RWPE1 (cell line): ENCODE measurements at places on chromosomes 12 and 14.

DNA sequence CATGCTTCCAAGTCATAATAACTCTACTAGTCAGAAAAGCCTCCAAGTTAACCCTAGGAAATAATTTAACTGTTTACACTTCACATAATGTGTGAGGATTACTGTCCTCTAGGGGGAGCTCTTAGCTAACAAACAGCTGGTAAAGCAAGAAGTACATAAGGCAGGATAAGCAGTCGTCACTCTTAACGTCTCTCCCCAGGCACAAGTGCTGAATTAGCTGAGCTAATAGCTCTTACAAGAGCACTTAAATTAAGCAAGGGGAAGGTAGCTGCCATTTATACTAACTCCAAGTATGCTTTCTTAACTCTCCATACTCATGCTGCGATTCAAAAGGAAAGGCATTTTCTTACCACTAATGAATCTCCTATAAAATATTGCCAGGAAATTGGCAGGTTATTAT is 79.3 kb upstream of the TSPAN11 start:
- DNase-seq: no peak

- no peak for DNase-seq
Measured at GRCh38 chr12:109732321-109733305, 19.0 kb downstream of the FAM222A start.

GRCh38 chr12:3456809-3457208 is 34.2 kb upstream of the PRMT8 start:
- DNase-seq: no peak

DNA sequence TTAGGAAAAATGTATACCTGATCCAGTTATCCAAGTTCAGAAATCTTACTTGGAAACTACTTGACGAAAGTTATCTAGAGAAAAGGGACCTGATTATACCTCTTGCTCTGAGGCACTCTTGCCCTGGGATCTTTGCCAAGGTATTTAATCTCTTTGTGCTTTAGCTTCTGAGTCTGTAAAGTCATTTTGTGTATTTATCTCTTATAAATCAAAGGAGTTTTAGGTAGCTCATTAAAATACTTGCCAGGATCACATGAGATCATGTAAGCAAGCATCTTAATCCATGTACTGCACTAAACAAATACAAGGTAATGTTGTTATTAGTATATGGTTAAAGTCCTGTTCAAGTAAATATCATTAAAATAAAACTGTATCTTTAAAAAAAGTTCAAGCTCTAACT is 147.5 kb downstream of the IPO8 start:
- DNase-seq: no peak

- peak; percentile 65 for DNase-seq
Measured at GRCh38 chr14:100850841-100851585, 25.1 kb downstream of the MEG3 start.

- DNase-seq: no peak
Measured at GRCh38 chr12:71371122-71371521, 68.5 kb upstream of the LGR5 start.

- no peak for DNase-seq
Measured at GRCh38 chr14:37469650-37470049, 125.4 kb downstream of the FOXA1 start.

DNA sequence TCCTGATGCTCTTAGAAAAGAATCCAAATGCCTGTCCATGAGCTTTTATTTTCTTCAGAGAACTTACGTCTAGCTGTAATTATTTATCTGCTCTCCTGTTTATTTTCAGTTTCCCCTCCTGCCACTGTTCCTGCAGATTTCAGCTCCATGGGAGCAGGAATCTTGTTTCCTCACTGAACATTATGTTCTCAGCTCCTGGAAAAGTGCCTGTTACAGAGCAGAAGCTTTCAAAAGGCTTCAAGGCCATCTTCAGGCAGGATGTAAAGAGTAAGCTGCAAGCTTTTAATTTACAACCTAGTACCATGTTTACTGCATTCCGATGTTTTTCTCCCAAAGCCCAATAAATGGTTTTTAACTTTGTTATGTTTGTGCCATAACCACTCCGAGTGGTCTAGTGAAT is 98.4 kb upstream of the BTG1 start:
- DNase-seq: no peak

DNA sequence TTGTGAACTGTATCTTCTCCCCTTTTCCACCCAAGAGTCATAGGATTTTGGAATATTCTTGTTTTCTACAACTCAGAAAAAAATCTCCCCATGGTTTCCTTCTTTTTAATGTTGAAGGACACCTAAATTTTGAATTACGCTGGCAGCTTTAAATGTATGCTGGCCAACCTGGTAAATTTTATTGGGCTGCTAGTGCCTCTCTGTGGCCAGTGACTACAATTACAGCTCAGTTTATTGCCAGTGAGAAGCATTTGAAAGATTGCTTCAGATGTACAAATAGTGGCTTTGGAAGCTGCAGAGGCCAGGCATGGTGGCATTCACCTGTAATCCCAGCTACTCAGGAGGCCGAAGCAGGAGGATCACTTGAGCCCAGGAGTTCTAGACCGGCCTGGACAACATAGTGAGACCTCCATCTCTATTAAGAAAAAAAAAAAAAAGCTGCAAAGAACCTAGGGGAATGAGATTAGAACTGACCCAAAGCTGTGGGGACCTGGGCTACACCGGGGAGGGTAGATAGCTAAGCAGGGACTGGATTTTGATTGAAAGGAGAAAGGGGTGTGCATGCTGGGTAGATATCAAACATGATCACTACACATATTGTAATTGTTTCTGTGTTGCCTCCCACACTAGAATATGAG is 7.6 kb upstream of the RAB21 start:
- DNase-seq: peak; percentile 44

DNA sequence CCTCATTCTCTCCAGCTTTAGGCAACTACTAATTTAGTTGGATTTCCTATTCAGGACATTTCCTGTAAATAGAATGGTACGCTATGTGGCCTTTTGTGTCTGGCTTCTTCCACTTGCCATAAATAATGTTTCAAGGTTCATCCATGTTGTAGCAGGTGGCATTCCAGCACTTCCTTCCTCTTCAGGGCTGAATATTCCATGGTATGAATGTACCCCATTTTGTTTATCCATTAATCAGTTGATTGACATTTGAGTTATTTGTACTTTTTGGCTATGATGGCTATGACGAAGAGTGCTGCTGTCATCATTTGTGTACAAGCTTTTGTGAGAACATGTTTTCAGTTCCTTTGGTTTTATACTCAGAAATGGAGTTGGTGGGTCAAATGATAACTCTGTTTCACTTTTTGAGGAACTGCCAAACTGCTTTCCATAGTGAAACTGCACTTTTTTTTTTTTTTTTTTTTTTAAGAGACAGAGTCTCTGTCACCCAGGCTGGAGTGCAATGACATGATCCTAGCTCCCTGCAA is 6.5 kb upstream of the CDK2AP1 start:
- no peak for DNase-seq

DNA sequence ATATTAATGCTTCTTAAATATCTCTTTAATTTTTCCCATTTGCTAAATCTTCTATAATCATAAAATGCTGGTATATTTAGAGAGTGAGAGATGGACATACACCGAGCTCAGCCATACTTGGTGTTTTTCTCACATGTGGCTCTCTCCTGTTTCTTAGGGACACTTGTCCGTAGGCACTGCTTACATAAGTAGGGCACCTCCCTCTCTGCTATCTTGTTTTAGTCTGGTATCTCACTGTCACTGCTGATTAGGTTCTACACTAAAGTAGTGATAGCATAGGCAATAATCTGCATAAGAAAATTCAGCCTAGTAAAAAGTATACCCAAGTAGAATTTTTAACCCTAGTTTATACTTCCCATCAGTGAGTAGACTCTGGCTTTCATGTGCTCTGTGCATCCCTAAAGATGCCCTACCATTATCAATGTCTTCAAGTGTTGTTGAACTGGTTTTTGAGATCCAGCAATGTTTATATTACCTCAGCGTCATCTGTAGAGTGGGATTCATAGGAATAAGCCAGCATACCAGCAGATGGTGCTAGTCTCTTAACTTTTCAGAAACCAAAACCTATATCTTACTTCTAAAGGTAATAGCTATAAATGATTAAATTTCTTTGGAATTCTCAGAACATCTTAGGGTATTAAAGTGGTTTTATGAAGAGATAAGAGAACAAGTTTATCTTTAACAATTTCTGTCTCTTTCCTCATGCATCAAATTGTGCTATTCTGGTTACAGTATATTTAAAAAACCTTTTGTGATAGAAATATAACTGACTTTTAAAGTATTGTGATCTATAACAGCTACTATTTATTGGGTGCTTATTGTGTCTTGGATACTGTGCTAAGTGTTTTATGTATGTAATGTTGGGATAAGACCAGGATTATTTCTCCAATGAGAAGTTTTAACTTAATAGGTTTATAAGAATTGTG is 32.9 kb downstream of the ARID2 start:
- DNase-seq: peak; percentile 59

- DNase-seq: no peak
Measured at GRCh38 chr14:97625477-97625876, 828.3 kb downstream of the VRK1 start.

DNA sequence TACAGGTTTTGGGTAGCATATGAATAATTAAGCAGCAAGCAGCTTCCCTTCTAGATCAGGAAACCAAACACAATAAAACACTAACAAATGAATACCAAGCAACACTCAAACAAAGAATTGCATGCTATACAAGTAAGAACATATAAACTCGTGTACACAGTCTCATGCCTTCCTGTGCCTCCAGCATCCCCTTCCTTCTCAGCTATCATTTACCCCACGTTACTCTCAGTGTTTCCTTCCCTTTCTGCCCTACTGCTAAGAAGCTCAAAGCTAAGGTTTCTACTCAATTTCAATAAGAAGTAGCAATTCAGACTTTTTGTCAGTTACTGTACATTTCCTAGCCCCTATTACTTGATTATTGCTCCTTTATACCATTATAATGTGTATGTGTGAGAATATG is 81.0 kb downstream of the DUSP16 start:
- DNase-seq: no peak

DNA sequence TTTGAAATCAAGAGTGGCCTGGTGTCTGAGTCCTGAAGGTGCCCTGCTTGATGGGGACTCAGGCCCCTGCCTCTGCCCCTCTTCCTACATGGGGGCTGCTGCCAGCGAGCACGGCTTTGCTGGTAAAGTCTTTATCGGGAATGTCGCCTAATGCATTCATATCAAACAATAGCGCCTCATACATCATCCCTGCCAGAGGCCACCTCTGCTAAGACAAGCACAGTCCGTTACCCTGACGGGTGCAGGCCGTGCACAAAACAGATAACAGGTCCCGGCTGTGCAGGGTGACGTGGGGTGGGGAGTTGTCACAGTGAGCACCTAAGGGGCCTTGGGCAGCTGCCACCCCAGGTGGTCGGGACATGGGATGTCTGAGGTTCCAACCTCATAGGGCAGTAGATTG is 68.4 kb upstream of the FAM222A start:
- no peak for DNase-seq

DNA sequence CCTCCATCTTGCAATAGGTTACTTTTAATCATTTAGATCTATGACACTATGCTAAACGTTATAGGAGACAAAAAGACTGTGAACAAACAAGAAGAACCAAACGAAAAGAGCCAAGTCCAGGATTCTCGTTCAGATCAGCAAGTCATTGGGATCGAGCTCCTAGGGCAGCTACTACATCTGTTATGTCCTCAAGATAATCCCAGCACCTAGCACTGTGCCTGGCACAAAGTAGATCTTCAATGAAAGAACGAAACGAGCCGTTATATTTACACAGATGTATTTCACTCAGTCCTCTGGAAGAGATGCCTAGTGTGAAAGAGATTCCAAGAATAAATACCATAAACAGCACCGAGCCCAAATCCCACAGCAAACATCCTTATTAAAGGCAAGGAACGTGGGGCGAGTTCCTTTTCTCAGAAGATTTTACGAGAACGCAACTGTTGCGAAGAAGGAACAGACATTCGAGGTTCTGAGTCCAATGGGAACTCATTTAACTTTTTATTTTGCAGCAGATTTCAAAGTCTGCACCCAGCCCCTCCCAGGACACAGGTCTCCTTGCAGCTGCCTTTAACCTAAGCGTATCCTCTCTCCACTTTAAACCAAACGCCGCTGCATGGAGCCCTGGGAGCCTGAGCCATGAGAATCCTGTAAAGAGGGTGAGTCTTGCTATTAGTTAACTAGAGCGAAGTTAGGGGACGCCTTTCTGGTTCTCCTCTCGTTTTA is 544 bp upstream of the TDP1 start:
- DNase-seq: no peak

DNA sequence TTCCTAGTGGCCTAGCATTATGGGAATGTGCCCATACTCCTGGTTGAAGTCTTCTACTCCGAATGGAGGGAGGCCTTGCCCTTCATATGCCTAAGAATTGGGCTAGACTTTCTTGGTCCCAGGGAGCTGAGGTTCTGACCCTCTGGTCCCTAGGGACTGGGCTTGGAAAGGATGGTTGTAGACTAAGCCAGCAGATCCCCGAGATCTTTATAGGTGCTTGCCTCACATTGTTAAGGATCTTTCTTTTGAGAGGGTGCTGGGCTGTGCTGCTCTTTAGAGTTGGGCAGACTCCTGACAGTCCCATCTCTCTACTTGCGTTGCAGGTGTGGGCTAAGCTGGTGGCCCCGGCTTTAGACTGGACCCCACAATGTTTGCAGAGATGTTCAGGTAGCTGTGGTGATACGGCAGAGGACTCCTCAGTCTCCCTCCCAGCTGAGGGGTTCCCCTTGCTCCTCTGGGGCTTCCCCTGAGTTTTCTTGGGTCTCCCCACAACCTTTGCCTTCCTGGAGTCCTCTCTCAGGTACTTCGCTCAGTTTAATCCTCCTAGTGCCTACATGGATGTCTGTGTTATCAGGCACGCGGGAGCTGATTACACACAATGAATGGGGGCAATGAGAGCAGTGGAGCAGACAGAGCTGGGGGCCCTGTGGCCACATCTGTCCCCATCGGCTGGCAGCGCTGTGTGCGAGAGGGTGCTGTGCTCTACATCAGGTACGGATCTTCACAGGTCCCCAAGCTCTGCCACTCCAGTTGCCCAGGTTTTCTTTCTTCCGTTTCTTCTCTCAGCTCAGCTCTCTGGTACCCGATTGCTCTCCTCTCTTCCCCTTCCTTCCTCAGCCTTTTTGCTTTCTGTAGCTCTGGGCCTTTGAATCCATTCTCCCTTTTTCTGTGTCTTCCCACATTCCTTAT is 1.3 kb downstream of the MBD6 start:
- DNase-seq: no peak

GRCh38 chr12:110796952-110797351 is 49.8 kb upstream of the CCDC63 start:
- peak; percentile 71 for DNase-seq

DNA sequence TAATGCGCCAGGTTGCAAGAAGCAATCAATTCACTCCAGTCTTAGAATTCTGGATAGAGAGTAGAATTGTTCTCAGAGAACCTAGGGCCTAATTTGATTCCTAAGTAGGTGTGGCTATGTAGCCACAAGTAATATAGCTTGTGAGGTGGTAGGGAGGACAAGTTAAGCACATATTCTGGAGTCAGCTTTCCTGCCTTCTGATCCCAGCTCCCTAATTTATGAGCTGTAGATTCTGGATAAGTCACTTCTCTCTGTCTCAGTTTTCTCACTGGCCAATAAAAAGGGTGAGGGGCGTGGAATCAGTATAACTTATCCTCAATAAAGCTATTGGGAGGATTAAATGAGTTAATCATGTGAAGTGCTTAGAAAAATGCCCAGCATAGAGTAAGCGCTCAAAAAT is 3.0 kb upstream of the SNW1 start:
- no peak for DNase-seq

DNA sequence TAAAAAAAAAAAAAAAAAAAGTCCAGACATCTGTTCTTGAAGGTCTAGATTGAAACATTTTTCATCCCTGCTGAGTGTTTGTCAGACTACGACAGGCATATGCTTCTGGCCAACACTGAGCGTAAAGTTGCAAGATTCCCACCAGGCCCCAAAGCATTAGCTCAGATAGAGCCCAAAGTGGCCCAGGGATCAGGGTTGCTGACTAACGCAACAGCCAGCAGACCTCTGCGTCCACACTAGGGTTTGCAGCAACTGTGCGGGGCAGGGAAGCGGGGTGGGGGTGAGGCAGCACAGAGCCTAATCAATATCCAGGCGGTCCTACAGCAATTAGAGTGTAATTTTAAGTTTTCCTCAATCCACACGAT is 55.7 kb downstream of the SSH1 start:
- DNase-seq: no peak
